ENCODE measurements at places on chromosomes 5 and 9.
A peak's percentile ranks its signal among the peaks of the same experiment; 100 is the strongest.

DNA sequence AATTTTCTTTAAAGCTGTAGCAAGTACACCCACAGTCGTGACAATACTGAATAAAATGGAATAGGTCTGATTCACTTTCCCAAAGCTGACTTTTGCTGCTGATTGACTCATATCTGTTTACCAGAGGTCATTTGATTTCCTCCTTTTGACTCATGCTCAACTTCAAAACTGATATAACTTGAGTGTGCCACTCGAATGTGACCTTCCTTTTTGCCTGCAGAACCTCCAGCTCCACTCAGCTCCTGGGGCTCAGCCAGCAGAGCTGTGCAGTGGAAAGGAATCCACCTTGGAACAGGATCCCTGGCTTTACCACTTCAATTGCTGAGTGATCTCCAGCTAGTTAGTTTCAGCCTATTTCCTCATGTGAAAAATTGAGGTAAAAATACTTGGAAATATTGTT, 84.1 kb downstream of the FEM1C start:
- no peaks in the 10 kb centered on the region for H3K36me3 ChIP-seq
- no peak overlapping the region for H3K27ac ChIP-seq
- H3K27me3 ChIP-seq, result peaks cover 16% of the 10 kb centered on the region
- no peak for DNase-seq

DNA sequence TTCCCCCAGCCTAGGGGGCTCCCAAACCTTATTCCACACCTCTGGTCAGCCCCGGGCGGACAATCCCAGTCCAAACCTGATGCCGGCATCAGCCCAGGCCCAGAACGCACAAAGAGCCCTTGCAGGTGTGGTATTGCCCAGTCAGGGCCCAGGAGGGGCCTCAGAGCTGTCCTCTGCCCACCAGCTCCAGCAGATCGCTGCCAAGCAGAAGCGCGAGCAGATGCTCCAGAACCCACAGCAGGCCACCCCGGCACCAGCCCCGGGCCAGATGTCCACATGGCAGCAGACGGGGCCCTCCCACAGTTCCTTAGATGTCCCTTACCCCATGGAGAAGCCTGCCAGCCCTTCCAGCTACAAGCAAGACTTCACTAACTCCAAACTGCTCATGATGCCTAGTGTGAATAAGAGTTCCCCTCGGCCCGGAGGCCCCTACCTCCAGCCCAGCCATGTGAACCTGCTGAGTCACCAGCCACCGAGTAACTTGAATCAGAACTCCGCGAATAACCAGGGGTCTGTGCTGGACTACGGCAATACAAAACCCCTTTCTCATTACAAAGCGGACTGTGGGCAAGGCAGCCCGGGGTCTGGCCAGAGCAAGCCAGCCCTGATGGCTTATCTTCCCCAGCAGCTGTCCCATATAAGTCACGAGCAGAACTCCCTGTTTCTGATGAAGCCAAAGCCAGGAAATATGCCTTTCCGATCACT, 27.6 kb upstream of the LTC4S start:
- peaks cover 40% of the 10 kb centered on the region for H3K4me1 ChIP-seq
- DNase-seq, result no peak

DNA sequence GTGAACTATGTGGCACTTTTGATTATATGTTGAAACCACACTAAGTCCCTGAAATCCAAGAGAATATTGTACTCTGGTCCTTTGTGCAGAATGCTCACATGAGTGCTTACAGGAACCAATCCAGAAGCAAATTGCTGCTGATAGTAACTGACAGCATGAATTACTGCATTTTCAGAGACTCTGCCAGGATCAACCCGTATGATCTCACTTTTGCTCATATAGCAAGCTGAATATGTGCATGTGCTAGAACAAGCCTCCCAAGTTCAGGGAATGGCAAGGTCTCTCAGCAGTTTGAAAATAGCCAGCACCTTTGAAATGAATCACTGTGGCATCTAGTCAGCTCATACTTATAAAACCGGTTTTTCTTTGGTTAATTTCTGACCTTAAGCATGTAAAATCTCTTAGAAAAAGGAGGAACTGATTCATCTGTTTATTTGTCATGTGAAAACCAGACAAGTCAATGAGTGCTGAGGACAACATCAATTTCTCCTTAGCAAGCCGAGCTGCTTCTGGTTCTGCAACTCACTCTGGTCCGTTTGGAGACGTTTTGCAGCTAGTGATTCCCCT, 215.7 kb upstream of the ELL2 start:
- H3K4me1 ChIP-seq, result no peaks in the 10 kb centered on the region
- no peak overlapping the region for H3K27ac ChIP-seq
- no peak overlapping the region for H3K4me3 ChIP-seq

- no peaks in the 10 kb centered on the region for H3K27me3 ChIP-seq
- H3K27ac ChIP-seq, result peak overlapping the region; percentile 89
- peaks cover 40% of the 10 kb centered on the region for H3K4me1 ChIP-seq
- DNase-seq, result peak; percentile 68
- H3K4me3 ChIP-seq, result peak overlapping the region; percentile 47
- H3K36me3 ChIP-seq, result peaks cover 2% of the 10 kb centered on the region
Observed at GRCh38 chr5:76175051-76175666, 92.0 kb downstream of the SV2C start.

- H3K27ac ChIP-seq, result no peak overlapping the region
- no peaks in the 10 kb centered on the region for H3K27me3 ChIP-seq
- DNase-seq, result no peak
- H3K4me3 ChIP-seq, result no peak overlapping the region
- H3K4me1 ChIP-seq, result no peaks in the 10 kb centered on the region
- H3K36me3 ChIP-seq, result peaks cover 22% of the 10 kb centered on the region
Observed at GRCh38 chr5:862367-863243, 11.8 kb upstream of the ZDHHC11 start.

DNA sequence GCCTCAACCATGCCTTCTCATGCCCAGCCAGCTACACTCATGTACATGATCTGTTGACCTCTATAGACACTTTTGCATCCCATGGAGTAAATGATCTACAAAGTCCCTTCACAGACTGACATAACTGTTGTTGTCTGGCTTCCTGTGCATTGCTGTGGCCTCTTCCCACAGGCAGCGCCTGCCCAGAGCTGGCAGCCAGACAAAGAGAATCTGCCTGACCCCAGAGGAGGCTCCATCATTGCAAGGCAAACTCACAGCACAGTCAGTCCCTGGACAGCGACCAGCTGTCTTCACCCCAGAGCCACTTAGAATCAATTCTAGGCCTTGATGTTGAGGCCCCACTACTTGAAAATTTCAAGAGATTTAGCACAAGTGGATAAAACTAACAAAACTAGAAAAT, 65.5 kb downstream of the INSYN2B start:
- DNase-seq, result no peak
- no peak overlapping the region for H3K4me3 ChIP-seq
- H3K27me3 ChIP-seq, result no peaks in the 10 kb centered on the region
- no peak overlapping the region for H3K27ac ChIP-seq
- H3K36me3 ChIP-seq, result peaks cover 18% of the 10 kb centered on the region
- H3K4me1 ChIP-seq, result no peaks in the 10 kb centered on the region

DNA sequence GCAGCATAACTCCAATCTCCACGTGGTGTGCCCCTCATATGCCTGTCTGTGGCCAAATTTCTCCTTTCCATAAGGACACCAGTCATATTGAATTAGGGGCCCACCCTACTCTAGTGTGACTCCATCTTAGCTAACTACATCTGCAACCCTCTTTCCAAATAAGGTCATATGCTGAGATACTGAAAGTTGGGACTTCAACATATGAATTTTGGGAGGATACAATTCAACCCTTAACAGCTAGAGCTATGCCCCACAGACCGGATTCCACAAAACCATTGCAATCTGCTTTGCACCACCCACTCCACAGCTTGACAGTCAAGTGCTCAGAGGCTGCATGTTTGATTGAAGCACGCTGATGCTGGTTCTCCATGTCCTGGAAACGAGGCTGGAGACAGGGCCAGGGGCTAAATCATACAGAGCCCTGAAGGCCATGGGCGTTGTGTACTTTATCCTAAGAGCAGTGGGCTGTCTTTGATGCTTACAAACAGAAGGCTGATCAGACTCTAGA, 122.8 kb downstream of the MTX3 start:
- H3K4me3 ChIP-seq, result no peak overlapping the region
- H3K27me3 ChIP-seq, result peaks cover 4% of the 10 kb centered on the region
- H3K27ac ChIP-seq, result no peak overlapping the region
- DNase-seq, result no peak
- no peaks in the 10 kb centered on the region for H3K4me1 ChIP-seq

- H3K4me1 ChIP-seq, result no peaks in the 10 kb centered on the region
- H3K36me3 ChIP-seq, result no peaks in the 10 kb centered on the region
- H3K27me3 ChIP-seq, result no peaks in the 10 kb centered on the region
- no peak overlapping the region for H3K27ac ChIP-seq
Observed at GRCh38 chr5:89458332-89458656, 575.3 kb upstream of the MEF2C start.

DNA sequence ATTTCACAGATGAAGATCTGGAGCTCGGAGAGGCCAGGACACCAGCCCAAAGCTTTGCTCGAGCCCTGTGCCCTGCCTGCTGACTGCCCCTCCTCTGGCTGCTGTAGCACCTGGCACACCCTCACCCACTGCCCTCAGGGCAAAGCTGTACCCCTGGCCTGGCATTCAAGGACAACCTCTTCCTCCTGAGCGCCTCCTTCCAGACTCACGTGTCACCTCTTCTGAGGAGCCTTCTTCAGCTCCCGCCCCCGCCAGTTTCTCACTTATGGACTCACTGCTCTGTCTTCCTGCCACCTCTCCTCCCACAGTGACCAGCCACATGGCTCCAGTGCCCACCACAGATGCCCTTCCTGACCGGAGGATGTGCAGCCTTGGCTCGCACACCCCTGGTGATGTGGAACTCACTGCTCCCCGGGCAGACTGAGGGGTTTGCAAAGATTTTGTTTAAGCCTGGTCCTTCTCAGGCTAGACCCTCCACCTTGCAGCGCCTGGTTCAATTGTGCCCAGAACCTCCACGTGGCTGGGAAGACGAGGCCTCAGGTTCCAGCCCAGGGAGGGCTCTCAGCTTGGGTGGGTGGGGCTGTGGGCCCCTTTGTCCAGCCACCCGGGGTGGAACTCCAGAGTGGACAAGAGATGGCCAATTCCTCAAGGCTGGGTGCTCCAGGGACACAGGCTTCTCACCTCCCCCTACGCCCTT, 46.6 kb upstream of the PHYKPL start:
- H3K36me3 ChIP-seq, result no peaks in the 10 kb centered on the region
- no peak for DNase-seq
- no peak overlapping the region for H3K27ac ChIP-seq
- peaks cover 4% of the 10 kb centered on the region for H3K4me1 ChIP-seq
- H3K4me3 ChIP-seq, result no peak overlapping the region

DNA sequence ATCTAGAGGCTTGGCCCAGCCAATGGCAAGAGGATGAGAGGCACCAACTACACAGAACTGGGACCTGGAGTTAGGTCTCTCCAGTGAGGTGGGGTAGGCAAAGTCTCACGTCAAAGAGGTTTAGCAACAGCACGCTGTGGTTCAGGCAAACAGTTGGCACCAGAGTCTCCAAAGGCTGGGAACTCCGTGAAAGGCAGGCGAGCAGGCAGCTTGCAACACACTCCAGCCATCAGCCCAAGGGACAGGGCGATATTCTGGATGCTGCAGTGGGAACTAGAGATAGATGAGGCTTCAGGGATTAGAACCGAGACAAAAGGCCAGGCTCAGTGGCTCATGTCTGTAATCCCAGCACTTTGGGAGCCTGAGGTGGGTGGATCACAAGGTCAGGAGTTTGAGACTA, 129.1 kb downstream of the PDZD2 start:
- H3K27ac ChIP-seq, result no peak overlapping the region
- H3K36me3 ChIP-seq, result no peaks in the 10 kb centered on the region
- no peak for DNase-seq
- H3K27me3 ChIP-seq, result no peaks in the 10 kb centered on the region

DNA sequence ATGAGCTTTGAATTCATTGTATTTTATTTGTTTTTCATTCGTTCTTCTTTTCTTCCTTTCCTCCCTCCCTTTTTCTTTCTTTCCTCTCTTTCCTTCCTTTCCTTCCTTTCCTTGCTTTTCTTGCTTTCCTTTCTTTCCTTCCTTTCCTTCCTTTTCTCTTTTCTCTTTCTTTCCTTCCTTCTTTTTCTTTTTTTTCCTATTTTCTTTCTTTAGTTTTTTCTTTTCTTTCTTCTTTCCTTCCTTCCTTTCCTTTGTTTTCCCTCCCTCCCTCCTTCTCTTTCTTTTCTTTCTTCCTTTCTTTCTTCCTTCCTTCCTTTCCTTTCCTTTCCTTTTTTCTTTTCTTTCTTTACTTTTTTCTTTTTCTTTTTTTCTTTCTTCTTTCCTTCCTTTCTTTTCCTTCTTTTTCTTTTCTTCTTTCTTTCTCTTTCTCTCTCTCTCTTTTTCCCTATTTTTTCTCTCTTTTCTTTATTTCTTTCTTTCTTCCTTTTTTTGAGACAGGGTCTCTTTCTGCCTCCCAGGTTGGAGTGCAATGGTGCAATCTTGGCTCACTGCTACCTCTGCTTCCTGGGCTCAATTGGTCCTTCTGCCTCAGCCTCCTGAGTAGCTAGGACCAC, 357.1 kb upstream of the PRR16 start:
- no peak overlapping the region for H3K4me3 ChIP-seq
- no peak overlapping the region for H3K27ac ChIP-seq
- no peak for DNase-seq
- no peaks in the 10 kb centered on the region for H3K4me1 ChIP-seq

Data from activated CD4-positive, alpha-beta T cell treated with anti-CD3 and anti-CD28 coated beads, Interleukin-2, amount 10 ng/mL, durations not matched to agents 7 days and 5 days (primary cell).